NCI-H1105 (cell line): ENCODE measurements at places on chromosomes 6 and 20.
A peak's percentile ranks its signal among the peaks of the same experiment; 100 is the strongest.

- no peak for DNase-seq
These were observed 243.5 kb upstream of the PREP start for GRCh38 chr6:105646391-105646867.

DNA sequence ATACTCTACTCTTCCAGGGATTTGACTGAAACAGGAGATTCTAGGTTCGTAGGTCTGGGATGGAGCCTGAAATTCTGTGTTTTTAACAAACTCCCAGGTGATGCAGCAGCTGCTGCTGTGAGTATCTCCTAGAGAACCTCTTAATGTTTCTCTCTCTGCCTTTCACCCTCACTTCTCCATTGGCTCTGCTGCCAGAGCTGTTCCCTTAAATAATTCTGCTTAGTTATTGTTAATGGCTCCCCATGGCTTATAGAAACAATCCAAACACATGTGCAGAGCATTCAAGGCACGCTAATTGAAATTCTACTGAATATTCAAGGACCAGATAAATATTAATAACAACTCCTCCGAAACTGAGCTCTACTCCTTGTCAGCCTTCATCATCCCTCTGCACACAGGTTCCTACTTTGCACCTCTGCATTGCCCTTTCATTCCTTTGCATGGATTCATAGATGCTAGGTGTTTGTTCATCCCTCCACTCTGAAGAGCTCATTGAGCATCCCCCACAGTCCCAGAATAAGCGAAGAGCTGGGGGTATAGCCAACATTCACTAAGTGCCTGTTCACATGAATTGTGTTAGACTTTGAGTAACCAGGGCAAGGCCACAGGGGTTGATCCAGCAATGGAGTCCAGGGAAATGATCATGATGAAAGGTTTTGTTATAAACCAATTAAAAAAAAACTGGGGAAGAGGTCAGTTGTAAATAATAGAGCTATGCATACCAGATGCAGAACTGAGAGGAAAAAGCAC, 488.4 kb upstream of the JAG1 start:
- DNase-seq: no peak

GRCh38 chr6:129312880-129313279, 397.1 kb downstream of the ARHGAP18 start:
- no peak for DNase-seq

- DNase-seq: no peak
These were observed 133.9 kb downstream of the HIVEP2 start for GRCh38 chr6:142810952-142811514.

DNA sequence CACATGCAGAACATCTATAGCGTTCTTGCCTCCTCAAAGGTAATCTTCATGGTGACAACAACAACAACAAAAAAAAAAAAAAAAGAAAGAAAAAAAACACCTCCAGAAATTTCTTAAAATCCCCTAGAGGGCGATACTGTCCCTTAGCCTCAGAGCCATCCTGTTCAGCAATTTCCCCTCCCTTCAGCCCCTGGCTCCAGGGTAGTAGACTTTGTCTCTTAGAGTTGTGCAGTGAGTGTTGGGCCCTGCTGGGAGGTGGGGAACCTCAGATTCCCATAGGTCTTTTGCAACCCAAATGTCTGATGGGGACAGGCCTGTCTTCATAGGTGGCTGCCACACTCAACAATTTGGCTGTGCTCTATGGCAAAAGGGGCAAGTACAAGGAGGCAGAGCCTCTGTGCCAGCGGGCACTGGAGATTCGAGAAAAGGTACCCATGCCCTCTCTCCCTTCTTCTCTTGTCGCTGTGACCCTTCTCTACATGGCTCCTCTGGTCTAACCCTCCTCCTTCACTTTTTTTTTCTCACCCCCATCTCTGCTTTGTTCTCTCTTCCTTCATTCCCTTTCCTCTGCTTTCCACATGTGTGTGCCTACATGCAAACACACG, 6.0 kb upstream of the PTK7 start:
- peak; percentile 13 for DNase-seq

- DNase-seq: no peak
These were observed 157.8 kb downstream of the SLC22A3 start for GRCh38 chr6:160505970-160506369.

DNA sequence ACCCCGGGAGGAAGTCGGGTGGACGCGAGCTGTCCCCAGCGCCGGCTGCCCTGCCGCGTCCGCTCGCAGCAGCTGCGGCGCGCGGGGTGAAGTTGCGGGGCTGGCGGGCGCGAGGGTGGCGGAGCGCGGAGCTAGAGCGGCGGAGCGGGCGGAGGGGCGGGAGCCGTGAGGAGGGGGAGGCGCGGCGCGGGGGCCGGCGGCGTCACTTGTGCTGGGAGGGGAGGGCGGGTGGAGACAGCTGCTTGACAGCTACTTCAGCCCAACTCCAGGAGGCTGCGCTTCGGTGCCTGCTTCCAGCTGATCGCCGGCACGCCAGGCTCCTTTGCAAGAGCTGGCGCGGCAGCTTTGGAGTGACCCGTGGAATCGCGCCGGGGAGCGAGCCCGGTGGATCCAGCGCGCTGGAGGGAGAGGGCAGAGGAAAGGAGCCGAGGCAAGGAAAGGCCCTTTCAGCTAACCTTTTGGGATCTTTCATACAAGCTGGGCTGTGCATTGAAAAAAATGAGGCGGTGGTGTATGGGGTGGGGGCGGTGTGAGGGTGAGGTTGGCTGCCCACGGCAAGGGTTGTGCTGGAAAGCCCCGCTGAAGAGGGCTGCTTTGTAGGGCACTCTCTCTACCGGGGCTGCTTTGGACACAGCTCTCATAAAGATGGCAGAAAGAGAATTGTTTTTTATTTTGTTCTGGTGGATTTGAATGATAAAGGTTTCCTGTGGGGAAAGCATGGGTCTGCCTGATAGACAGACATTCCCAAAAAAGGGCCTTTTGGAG, 24.6 kb downstream of the RIPOR2 start:
- peak; percentile 76 for DNase-seq

- DNase-seq: no peak
These were observed 120.2 kb upstream of the RAB32 start for GRCh38 chr6:146423452-146423851.

DNA sequence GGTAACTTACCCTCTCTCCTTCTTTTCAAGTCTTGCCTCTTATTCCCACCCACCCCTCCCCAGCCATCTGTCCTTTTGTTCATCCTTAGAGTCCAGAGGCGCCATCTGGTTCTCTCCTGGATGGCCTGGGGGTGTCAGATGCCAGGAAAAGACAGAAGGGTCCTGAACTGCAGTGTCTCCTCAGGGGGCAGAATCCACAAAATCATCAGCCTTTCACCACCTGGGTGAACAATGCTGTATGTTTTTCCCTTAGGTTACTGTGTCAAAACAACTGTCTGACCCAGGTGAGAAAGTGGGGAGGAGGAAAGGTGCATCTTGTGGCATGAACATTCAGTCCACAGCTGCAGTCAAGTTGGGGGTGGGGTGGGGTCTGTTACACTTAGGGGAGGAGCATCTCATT, 47.9 kb upstream of the FYN start:
- no peak for DNase-seq

DNA sequence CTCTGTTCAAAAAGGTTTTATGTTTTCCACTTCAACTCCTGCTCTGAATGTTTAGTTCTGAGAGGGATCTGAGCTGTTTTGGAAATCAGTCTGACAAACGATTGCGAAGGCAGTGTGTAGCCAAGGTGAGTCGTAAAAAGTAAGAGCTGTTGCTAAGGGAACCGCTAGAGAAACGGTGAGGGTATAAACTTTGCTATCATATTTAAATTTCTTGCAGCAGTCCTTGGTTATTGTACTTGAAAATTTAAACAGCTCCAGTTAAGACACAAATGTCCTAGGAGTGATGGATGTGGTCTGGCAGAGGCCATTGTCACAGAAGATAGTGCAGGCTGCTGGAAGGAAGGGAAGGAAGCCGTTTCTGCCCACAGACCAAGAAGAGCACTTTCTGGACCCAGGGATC, 64.9 kb upstream of the CITED2 start:
- DNase-seq: no peak

GRCh38 chr6:159044899-159045727, at the start of gene TAGAP:
TSS of gene TAGAP (minus strand) at chr6:159044991. CDS start at chr6:159044146, 845 bp downstream.
- DNase-seq: no peak

- DNase-seq: no peak
These were observed 5.4 kb upstream of the ARID1B start for GRCh38 chr6:156771761-156772160.

- DNase-seq: peak; percentile 95
These were observed 129.9 kb downstream of the HFE start for GRCh38 chr6:26216886-26217713.

GRCh38 chr20:1945660-1946059, 48.2 kb downstream of the PDYN start:
- DNase-seq: no peak

DNA sequence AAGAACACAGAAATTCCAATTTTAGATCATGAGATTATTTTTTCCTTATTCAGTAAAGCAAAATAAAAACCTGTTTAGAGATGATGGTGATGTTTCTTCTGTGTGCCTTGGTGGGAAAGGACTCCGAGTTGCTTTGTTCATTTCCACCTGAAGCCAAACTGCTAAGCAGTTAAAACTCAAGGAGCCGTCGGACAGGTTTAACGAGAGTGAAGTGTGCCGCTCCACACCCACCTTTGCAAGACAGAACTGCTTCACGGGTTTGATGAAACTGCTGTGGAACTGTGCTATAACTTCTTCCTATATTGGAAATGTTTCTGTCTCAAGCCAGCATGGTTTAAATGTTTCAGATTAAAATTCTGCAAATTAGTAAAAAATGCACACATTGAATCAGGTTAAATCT, 9.2 kb upstream of the DSP start:
- DNase-seq: peak; percentile 50

DNA sequence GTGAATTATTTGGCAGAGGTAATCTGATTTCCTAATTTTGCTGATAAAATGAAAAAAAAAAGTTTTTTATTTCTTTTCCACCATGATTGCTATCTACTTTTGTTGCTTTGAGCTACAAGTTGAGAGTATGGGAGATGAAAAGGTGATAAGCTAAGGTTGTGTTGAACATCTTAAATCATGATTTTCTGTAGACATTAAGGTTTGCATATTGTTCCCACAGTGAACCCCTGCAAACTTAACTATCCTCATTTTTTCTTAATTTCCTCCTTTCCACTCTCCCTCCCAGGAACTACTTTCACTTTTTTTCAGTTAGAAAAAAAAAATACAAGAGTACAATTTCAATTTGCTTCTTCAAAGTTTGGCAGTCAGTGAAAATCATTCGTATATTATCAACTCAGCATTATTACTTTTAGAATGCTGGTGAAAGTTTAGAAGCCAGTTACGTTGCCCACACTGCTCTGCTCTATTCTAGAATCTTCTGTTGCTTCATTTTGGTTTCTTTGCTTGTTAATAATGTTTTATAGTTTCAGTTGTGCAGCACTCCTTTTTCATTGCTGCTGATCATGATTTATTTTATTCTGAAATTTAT, 673.8 kb upstream of the CITED2 start:
- DNase-seq: no peak

GRCh38 chr6:168035661-168036545, 38.4 kb downstream of the KIF25 start:
- DNase-seq: peak; percentile 62

GRCh38 chr20:33995053-33995831, 1.5 kb downstream of the RALY start:
- DNase-seq: no peak

GRCh38 chr20:61657721-61658377, 405.8 kb downstream of the CDH4 start:
- no peak for DNase-seq

DNA sequence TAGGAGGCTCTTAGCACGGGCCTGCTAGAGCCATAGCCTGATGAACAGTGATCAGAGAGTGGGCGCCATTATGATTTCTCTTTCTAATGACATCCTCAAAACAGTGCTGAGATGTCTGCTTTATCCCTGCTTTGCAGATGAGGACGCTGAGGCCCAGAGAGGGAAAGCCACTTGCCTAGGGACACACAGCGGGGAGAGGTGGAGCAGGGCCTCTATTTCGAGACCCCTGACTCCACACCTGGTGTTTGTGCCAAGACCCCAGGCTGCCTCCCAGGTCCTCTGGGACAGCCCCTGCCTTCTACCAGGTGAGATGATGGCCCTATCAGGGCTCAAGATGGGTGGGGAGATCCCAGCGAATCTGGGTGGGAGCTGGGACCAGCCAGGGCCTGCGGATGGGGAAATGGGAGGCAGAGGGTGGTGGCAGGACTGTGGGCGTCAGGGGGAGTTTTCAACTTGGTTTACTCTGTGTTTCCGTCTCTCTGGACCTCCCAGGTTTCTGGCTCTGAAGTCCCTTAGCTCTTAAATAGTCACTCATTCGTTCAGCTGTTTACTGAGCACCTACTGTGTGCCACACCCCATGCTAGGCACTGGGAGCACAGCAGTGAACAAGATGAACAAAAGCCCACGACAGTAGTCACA, 36.7 kb downstream of the SRC start:
- no peak for DNase-seq

GRCh38 chr6:128516514-128516898, 3.9 kb downstream of the PTPRK start:
- peak; percentile 25 for DNase-seq

GRCh38 chr20:24948939-24949679, at the start of gene CST7:
TSS of gene CST7 (plus strand) at chr20:24949269. CDS start at chr20:24949506, 237 bp downstream.
- DNase-seq: no peak

DNA sequence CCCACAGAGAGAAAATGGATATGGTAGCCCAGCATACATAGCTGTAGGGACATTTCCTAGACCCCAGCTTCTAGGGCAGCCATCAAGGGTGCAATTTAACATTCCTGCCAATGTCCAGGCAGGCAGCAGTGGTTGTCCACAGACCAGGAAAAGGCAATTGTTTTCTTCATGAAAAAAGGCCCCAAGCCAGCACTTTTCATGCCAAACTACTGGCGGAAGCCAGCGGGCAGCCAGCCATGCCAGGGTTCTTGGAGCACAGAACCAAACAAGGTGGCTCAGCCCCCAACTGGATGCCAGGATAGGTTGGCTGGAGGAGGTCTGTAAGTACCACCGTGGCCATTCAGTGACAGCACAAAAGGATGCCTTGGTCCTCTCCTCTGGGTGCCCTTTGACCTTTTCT, 94.6 kb downstream of the BANF2 start:
- no peak for DNase-seq
